WTC11 (cell line): ENCODE measurements at places on chromosomes 13 and 19. TPM values are rescaled to one million over a fixed set of nuclear protein-coding genes. Genes with fewer than 3 reads are reported as not detected.

DNA sequence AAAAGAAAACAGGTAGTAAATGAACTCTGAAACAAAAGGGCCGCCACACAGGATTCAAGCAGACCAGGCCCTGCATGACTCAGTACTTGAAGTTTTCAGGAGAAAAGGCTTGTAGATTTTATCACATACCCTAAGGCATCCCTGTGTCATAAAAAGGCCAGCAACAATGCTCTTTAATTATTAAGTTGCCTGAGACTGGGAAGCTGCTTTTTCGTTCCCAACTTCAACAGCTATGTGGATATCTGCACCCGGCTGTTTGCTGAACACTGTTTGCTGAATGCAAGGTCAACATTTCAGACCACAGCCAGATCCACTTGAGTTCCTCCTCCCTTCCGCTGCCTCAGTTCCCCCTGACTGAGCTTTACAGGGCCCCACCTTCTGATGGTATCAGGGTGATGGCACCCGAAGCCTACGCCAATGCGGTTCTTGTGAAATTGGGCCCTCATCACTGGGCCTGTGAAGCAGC lies 6.1 kb upstream of the ECH1 start:
- DNase-seq = no peak

FCER2 gene
- total RNA-seq = 0.37 to 0.48 TPM (median 0.46 TPM) in 3 replicates

NBEA gene
- total RNA-seq = 19.4 to 21.0 TPM (median 20.9 TPM) in 3 replicates

DNA sequence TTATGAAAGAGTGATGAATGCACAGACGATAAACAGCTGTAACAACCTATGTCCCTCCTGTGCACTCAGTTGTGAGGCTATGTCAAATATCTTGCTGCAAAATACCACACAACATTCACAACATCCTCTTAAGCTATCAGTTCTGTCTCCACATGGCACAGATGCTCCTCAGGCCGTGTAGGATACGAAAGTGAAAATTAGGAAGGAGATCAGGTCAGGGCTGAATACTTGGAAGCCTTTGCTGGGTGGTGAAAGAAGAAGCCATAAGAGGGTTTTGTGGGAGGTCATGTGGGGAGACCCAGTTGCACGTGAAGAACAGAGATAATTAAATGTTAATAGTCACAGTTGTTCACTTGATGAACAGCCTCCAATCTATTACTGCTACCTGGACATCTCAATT lies 58.9 kb downstream of the RXFP2 start:
- no peak for DNase-seq

MBD3L2B gene
- total RNA-seq = not detected in 3 replicates

KASH5 gene
- total RNA-seq = 0.14 to 0.42 TPM in 2 of 3 replicates, not detected in the other
